ENCODE measurements at places on chromosomes 12 and 14.

DNA sequence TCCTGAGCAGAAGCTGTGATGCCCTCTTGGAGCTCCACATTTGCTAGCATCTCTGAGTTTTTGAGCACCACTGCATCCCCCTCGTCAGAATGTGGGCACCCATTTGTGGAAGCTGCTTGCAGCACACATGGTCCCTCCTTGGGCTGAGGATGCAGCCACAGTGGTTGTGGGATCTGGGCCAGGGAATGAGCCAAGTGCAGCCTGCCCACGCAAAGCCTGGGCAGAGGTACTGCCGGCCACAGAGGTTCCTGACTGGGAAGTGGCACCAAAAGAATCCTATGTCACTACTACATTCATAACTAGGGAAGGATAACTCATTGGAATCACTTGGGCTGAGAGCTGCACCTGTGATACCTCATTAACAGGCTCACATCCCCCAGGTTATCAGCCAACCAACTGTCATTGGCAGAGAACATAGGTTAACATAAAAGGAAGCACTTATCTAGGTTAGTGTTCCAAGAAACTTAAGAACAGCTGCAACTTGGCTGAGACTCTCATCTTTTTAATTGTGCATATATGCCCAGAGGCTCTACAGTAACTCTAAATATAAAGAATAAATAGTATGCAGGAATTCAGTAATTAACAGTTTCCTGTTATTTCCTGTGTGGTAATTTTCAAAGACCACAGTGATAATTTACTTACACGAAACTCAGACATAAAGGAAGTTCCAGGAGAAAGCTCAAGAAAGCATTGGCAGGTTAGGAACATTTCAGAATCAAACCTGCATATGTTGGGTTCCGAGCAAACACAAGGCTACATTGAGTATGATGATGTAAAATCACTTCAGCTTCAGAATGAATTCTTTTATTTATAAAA lies 145.3 kb downstream of the BCAT1 start:
- no peak for DNase-seq

DNA sequence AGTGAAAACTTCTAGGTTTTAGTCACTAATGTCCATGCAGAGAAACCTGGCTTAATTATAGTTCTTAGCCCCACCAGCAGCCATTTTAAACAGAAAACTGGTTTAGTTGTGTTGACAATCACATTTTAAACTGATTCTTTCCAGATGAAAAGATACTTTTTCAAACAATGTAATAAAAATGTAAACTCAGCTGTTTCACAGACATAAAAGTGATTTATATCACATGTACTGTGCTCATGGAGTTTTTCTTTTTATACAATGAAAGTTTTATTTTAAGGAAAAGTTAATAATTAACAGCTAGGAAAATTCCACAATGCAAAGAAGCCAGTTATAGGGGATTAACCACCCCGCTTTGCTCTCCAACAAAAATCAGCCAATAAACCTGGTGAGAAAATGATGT lies 129.7 kb downstream of the PAX9 start:
- no peak for DNase-seq

DNA sequence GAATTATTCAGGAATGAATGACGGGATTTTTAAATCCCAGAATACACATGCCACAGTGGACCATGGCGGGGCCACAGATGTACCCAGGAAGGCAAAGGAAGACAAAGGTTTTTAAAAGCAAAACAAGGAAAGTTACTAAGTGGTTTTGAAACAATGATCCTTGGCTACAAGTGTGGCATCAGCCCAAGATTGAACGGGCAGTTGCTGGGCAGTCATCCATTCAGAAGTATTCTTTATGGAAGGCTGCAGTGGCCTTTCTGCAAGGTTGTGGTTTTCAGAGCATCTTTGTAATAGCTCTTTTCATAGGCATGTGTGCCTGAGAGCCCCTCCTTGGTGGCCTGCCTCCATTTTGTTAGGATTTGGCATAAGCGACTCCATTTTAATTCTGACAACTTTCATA lies 13.4 kb upstream of the IFI27 start:
- DNase-seq, result no peak

- peak; percentile 34 for DNase-seq
These were observed 11.0 kb downstream of the OR6S1 start for GRCh38 chr14:20630340-20631022.

GRCh38 chr12:67193704-67194103 lies 75.5 kb upstream of the CAND1 start:
- no peak for DNase-seq

DNA sequence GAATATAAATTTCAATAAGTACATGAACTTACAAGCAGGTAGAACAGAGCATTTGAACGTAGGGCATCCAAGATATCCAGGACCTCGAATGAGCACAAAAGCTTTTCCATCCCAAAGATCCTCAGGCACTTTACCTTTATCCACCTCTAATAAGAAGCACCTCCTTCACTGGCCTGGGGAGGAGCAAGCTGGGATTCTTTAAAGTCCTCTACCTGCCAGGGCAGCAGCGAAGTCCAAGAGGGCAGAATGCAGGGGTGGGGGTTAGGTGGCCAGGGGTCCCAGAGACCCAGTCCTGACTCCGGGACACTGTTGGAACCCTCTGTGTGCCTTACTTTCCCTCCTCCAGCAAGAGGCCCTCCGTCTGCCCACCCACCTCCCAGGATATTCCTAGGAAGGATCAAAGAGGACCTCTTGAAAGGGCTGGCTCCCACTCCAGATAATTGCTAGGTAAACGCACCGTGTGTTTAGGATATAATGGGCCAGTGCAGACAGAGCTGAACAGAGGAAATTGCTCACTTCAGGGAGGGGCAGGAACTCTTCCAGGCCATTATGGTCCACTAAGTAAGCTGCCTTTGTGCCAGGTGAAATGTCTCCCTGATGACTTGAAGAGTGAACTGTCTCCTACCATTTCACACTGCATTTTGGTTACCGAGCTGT lies 68.1 kb downstream of the TTC9 start:
- DNase-seq, result no peak

DNA sequence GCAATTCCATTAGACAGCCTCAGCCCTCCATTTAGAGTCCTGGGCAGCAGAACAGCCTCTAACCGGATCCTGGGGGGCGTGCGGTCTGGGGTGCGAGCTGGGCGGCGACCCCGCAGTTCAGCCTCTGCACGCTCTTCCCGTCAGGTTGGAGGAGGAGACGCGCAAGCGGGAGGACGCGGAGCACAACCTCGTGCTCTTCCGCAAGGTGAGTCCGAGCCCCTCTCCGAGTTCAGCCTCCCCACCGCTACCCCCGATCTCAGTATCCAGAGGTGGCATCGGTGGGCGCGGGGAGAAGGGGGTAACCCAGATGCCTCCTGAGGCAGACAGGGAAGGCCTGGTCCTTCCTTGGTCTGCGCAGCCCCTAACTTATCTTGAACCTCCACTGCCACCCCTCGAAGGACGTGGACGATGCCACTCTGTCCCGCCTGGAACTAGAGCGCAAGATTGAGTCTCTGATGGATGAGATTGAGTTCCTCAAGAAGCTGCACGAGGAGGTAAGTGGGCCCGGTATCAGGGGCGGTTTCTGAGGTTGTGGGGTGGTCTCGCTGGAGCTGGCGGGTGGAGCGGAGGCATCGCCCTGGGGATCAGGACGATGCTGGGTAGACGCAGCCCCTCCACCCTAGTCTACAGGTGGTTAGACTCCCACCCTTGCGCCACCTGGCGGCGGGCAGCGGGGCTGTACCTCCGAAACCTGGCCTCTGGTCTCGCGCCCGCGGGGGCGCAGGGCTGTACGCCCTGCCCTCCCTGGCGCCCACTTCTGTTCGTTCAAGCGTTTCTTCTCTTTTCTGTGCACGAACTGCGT lies 1.3 kb downstream of the PRPH start:
- peak; percentile 54 for DNase-seq

DNA sequence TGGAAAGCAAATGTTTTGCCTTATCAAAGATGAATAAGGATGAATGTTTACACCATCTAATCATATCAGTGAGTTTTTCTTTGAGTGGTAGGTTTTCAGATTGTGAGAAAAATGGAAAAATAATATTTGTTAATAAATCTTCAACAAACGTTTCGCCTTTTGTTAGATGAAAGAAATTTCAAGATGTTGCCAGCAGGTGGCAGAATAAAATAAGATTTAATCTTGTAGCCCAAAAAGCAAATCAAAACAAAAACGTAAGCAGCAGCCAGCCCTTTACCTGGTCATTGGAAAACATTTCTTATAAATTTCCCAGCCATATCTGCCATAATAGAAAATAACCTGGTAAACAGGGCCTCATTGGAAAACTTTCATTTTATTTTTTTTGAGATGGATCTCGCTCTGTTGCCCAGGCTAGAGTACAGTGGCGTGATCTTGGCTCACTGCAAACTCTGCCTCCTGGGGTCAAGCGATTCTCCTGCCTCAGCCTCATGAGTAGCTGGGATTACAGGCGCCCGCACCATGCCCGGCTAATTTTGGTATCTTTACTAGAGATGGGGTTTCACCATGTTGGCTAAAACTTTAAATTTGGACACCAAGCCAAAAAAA lies 15.4 kb upstream of the TMEM120B start:
- no peak for DNase-seq

Measured in T-helper 2 cell treated with Interferon-gamma antibody and Interleukin-4, amounts not matched to agents 5 μg/mL and 100 μg/mL, for 36 hours (primary cell).